Inflammatory macrophage treated with lipopolysaccharide for 1 hour (primary cell): ENCODE measurements at places on chromosomes 4 and X.

DNA sequence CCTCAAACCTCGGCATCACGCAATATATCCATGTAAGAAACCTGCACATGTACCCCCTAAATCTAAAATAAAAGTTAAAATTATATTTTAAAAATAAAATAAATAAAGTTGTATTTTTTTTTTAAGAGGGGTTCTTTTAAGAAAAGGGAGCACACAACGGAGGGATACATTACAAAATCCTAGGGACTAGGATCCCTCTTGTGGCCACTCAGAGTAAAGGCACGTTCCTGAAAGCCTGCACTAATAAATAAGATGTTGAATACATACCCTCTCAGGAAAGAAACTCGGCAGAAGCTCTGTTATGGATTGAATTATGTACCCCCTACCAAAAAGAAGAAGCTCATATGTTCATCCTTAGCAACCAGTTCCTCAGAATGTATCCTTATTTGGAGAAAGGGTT lies 50.9 kb upstream of the PRDX4 start:
- peak; percentile 3 for DNase-seq

GRCh38 chrX:151692825-151693224 lies 2.4 kb upstream of the PRRG3 start:
- DNase-seq = no peak

- no peak for DNase-seq
These were observed 217.8 kb downstream of the MID1IP1 start for GRCh38 chrX:39019056-39019455.

DNA sequence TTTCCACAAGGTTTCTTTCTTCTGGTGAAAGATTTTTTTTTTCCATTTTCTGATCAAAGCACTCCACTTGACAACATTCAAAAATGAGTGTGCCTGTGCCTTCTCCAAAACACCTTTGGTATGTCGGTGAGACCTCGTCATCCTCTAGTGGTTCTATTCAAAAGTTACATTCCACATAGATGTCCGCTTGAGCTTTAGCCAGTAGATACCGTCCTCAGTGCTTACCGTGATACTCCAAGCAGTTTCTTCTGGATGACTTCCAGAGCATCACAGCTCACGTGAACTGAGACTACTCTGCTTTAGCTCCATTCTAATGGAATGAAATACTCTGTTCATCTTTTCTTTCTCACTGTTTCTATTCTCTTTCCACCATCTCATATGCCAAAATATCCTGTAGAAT lies 38.2 kb upstream of the VEGFC start:
- DNase-seq = no peak

- no peak for DNase-seq
These were observed 413.6 kb downstream of the AFF2 start for GRCh38 chrX:148913971-148914370.

- no peak for DNase-seq
These were observed 350.9 kb downstream of the PCDH18 start for GRCh38 chr4:137181293-137181899.

- no peak for DNase-seq
These were observed 39.8 kb upstream of the NAP1L5 start for GRCh38 chr4:88737307-88737941.

GRCh38 chr4:43456383-43456782 lies 563.9 kb downstream of the GRXCR1 start:
- no peak for DNase-seq

- no peak for DNase-seq
These were observed 139.5 kb downstream of the UCHL1 start for GRCh38 chr4:41396214-41396613.
